ENCODE measurements at places on chromosomes 7 and 10.

GRCh38 chr7:26497801-26498596, 206.3 kb downstream of the SNX10 start:
- no peak for DNase-seq

GRCh38 chr10:97124211-97124610, 61.5 kb downstream of the SLIT1 start:
- no peak for DNase-seq

- DNase-seq, result no peak
Measured at GRCh38 chr7:24896031-24896501, 83.9 kb downstream of the OSBPL3 start.

DNA sequence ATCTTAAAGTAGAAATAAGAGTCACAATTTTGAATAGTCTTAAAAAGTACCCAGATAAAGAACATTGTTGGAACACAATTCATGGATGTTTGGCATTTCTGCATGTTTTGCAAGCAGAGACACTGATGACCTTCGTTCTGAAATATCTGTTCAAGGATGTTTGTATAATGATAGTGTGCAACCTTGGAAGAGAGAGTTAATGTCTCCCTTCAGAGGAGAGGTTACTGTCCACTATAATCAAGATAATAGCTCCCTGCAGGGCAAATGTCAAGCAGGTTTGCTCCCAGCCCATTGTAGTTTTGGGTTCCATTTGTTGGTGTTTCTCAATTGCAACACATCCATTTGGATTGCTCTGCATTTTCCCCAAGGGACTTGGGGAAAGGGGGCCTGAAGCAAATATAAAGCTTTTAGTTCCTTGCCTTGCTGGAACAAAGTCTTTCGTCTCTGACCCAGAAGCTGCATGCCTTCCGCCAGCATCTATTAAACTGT, 45.2 kb downstream of the COL1A2 start:
- DNase-seq, result no peak

DNA sequence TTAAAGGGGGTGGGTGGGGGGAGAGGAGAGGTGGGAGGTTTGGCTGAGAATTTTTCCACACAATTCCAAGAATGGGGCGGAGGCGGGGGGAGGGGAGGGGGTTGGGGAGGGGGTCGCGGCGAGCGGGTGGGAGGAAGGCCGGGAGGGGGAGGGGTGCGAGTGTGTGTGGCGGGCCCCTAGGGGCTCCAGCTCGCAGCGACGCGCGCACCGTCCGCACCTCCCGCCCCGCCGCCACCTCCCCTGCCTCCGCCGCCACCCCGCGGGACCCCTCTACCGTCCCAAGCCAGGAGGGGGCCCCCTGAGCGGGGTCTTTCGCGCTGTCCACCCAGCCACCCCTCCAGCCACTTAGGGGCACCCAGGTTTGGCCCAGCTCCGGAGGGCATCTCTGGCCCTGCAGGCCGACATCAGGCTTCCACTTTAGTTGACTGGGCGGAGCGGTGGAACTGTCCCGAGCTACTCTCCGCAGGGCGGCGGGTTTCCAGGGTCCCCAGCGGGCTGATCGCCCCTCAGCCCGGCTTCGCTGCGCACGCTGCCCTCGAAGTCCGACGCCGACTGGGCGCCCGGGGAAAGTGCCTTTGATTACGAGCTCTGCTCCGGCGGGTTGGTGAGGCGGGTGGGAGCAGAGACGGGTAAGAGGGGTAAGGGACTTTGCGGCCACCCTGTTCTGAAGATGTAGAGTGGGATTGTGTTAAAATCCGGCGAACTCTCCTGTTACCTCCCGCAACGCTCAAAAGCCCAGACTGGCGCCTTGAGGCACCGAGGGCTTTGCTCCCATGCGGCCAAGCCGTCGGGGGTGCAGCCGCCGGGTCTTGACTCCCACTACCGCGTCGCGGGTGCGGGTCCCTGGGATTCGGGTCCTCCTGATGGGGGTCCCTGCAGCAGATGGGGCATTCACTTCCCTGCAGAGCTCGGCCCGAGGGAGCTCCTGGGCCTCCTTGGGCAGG, 1.8 kb upstream of the VAX1 start:
- no peak for DNase-seq
